Stomach (tissue), 19 donors: ENCODE measurements at places on chromosomes 11 and 22.
A peak's percentile ranks its signal among the peaks of the same experiment; 100 is the strongest.

DNA sequence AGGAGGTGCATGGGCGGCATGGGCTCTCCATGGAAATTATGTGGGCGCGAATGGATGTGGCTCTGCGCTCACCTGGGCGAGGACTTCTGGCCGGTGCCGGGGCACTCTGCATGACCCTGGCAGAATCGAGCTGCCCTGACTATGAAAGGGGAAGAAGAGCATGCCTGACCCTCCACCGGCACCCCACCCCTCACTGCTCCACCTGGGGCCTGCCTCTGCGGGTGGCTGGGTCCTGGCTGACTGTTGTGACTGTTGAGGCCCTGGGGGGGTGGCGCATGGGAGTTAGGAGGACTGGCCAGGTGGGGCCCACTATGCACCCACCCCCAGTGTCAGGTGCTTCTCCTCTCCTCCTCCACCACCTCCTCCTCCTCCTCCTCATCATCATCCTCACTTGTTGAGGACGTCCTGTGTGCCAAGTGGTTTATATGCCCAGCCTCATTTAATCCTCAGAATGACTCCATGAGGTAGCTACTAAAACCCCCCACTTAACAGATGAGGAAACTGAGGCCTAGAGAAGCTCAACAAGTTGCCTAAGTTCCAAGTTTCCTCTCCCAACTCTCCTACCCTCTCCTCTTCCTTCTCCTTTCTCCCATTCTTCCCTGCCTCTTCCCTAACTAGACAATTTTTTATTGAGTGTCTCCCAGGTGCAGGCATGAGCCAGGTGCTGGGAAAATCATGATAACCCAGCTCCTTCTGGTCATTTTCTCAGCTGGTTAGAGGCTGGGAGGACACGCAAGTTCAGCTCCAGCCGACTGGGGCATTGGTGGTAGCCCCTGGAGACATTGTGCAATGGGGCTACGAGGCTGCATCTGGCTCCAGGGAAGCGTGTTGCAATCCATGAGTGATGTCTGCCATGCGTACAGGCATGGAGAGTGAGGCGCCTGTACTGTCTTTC is 2.3 kb downstream of the MYEOV start:
- no peaks in the 10 kb centered on the region for H3K27me3 ChIP-seq
- no peaks in the 10 kb centered on the region for H3K36me3 ChIP-seq
- H3K27ac ChIP-seq, result peak overlapping the region; percentile 95

GRCh38 chr11:20156280-20156875 is 3.9 kb downstream of the DBX1 start:
- no peaks in the 10 kb centered on the region for H3K36me3 ChIP-seq
- peak overlapping the region; percentile 35 for H3K4me3 ChIP-seq
- DNase-seq, result peak; percentile 37
- no peak overlapping the region for H3K27ac ChIP-seq

GRCh38 chr11:19890308-19890707 is 177.7 kb downstream of the NAV2 start:
- H3K4me3 ChIP-seq, result no peak overlapping the region
- peak; percentile 36 for DNase-seq
- no peak overlapping the region for H3K27ac ChIP-seq
- H3K36me3 ChIP-seq, result peaks cover 16% of the 10 kb centered on the region
- H3K4me1 ChIP-seq, result peaks cover 8% of the 10 kb centered on the region

DNA sequence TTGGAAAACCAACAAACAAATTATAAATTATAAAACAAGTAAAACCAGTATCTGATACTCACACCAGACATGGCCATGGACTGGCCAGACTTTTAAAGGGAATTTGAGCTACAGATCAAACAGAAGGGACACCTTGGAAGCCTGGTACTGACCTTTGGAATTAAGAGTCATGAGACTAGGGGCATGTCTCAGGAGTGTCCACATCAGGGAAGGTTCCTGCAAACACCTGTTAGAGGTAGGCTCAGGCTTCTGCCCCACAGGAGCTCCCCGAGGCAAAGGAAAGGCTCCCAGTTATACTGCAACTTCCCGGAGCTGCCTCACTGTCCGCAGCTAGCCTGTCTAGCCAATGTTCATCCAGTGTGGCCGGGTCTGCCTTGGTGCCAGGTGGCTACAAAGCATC is 290.1 kb downstream of the BUD13 start:
- H3K4me3 ChIP-seq, result no peak overlapping the region
- no peaks in the 10 kb centered on the region for H3K27me3 ChIP-seq

GRCh38 chr22:40654522-40655167 is 18.1 kb upstream of the MRTFA start:
- H3K27ac ChIP-seq, result peak overlapping the region; percentile 97
- H3K36me3 ChIP-seq, result no peaks in the 10 kb centered on the region
- H3K4me1 ChIP-seq, result peaks cover 40% of the 10 kb centered on the region
- no peaks in the 10 kb centered on the region for H3K27me3 ChIP-seq

DNA sequence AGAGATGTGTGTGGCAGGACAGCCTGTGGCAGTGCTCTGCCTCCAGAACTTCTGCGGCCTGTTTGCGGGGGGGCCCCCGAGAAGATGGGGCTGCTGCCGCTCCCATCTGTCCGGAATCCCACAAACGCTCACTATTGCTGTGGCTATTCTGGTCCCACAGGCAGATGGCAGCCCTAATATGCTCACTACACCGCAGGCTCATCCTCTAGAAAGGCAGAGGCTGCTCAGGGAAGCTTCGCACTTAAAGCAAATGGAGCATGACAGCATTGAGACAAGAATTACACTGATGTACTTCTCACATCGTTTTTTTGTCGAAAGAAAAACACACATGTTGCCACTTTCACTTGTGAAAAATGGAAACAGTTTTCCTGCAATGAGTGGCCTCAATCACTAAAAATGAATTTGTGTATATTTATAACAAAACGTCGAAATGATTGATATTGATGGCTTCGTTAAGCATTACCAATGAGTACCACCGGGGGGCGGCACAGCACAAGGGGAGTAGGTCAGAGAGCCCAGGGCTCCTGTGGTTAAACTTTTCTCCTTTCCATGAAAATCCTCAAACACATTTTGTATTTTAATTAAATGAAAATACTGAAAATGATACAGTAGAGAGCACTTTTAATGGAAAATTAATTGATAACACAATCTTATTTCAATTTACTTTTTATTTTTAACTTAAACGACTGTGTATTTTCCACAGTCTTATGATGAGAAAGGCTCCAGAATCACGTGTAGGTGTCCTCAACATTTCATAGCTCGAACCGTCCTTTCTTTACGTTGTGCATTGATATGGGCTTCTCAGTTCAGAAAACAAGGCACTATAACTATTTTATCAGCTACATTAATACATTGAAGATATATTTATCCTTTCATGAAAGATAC is 69.1 kb downstream of the CTTN start:
- no peaks in the 10 kb centered on the region for H3K4me1 ChIP-seq
- H3K27me3 ChIP-seq, result peaks cover 3% of the 10 kb centered on the region
- DNase-seq, result peak; percentile 74
- no peak overlapping the region for H3K27ac ChIP-seq
- H3K4me3 ChIP-seq, result no peak overlapping the region

GRCh38 chr11:8382436-8383053 is 118.9 kb upstream of the LMO1 start:
- no peak overlapping the region for H3K4me3 ChIP-seq
- H3K27ac ChIP-seq, result no peak overlapping the region
- peak; percentile 19 for DNase-seq
- no peaks in the 10 kb centered on the region for H3K36me3 ChIP-seq

GRCh38 chr22:31637891-31638618 is 24.0 kb downstream of the PISD start:
- H3K4me3 ChIP-seq, result peak overlapping the region; percentile 25
- H3K27me3 ChIP-seq, result no peaks in the 10 kb centered on the region
- H3K4me1 ChIP-seq, result peaks cover 51% of the 10 kb centered on the region
- H3K27ac ChIP-seq, result peak overlapping the region; percentile 87
- H3K36me3 ChIP-seq, result peaks cover 11% of the 10 kb centered on the region

DNA sequence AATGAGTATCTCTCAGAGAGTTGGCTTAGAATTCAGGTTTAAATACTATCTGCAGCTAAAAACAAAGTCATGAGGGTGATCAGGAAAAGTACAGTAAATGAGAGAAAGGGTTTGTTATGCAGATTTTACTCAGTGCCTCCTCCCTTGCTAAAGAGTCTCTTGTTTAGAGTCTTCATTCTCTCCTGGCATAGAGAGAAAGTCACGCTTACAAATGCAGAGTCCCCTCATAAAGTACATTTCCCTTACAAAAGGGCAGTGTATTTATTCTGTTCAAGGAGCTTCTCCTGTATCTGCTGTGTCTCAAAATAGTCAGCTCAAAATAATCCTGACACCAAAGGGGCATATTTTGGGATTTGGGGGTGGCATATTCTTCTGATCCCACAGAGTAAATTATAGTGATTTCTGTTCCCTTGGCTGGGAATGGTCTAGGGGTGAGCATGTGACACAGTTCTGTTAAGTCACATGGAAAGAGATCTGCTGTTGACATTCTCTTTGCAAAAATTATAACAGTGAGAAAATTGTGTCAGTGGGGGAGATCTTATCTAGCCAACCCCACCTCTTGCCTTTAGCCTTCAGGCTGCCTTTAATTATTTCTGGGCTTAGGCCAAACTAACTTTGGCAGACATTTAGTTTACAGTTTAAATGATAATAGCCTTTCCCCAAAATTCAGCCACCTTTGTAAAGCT is 102.9 kb downstream of the MTNR1B start:
- H3K36me3 ChIP-seq, result no peaks in the 10 kb centered on the region
- DNase-seq, result no peak
- no peak overlapping the region for H3K4me3 ChIP-seq
- H3K4me1 ChIP-seq, result no peaks in the 10 kb centered on the region

DNA sequence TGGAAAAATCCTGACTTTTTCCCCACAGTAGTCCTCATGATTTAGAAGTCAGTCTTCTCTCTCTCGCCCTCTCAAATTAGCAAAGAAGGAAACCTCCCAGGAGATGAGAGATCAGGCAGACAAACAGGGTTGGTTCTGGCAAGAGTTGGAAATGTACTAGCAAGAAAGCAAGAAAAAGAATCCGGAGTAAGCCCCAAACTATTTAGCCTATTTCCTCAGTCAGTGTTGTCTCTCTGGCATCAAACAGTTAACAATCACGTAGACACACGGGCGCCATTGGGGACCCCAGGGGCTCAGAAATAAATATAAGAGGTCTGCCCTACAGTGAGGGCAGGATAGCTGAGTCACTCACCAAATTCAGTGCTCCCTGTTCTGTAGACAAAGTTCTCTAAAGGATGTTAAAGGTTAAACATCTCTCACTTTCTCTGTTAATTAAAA is 4.7 kb downstream of the C11orf52 start:
- DNase-seq, result no peak
- no peaks in the 10 kb centered on the region for H3K36me3 ChIP-seq

GRCh38 chr11:92347454-92347853 is 122.8 kb downstream of the FAT3 start:
- no peaks in the 10 kb centered on the region for H3K4me1 ChIP-seq
- H3K27me3 ChIP-seq, result no peaks in the 10 kb centered on the region
- H3K36me3 ChIP-seq, result no peaks in the 10 kb centered on the region

DNA sequence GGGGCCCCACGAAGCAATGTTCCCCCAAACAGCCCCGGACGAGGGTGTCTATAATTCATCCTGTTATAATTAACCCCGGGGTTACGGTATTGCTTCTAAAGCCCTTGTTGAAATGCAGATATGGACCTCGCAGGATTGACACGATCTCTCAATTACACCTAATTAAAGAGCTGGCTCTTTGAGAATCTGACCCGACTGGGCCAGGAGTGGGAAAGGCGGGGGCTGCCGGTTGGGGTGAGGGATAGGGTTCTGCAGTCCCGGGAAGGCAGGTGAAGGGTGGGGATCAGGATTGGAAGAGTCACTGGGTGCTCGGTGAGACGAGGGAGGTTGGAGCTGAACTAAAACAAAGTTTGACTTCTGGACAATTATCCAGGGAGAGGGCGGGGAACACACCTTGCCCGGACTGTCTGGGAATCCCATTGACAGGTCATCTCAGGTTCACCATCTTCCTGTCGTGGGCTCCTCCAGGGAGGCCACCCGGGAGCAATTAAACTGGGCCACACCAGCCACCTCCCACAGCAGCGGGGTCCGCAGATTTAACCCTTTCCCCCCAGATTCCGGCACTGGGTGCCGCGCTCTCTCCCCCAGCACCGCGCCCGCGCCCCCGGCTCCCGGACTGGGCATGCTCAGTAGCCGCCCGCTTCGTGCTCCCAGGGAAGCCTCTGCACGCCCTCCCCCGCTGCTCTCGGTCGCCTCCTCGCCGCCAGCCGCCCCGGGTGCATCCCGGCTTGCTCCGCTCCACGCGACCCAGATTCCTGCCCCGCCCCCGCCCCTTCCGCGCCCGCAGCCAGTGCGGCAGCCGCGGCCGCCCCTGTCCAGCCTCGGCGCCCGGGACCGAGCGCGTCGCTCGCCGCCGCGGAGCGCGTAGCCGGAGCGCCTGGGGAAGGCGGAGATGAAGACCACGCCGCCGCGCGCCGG is at the start of gene ELMOD1:
ELMOD1 (plus strand) TSS at position 688 of the 918 bp plus-strand sequence. CDS start 27,043 bp downstream, outside the sequence.
- H3K36me3 ChIP-seq, result no peaks in the 10 kb centered on the region
- peaks cover 57% of the 10 kb centered on the region for H3K27me3 ChIP-seq
- no peak for DNase-seq
- peaks cover 32% of the 10 kb centered on the region for H3K4me1 ChIP-seq

DNA sequence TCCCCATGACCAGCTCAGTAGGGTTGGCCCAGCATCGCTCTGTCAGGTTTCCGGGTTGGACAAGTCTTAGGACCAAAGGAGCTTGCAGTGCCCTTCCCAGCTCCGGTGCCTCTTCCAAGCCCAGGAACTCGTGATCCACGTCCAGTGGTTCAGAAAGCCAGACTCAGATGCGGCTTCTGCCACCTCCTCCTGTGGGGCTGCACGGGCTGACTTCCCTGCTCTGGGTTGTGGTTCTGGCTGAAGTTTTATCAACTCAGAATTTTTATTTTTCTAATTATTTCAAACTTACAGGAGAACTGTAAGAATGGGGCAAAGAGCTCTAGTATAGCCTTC is 85.0 kb downstream of the BCR start:
- H3K36me3 ChIP-seq, result peaks cover 77% of the 10 kb centered on the region
- H3K27me3 ChIP-seq, result no peaks in the 10 kb centered on the region
- peaks cover 16% of the 10 kb centered on the region for H3K4me1 ChIP-seq
- no peak for DNase-seq

DNA sequence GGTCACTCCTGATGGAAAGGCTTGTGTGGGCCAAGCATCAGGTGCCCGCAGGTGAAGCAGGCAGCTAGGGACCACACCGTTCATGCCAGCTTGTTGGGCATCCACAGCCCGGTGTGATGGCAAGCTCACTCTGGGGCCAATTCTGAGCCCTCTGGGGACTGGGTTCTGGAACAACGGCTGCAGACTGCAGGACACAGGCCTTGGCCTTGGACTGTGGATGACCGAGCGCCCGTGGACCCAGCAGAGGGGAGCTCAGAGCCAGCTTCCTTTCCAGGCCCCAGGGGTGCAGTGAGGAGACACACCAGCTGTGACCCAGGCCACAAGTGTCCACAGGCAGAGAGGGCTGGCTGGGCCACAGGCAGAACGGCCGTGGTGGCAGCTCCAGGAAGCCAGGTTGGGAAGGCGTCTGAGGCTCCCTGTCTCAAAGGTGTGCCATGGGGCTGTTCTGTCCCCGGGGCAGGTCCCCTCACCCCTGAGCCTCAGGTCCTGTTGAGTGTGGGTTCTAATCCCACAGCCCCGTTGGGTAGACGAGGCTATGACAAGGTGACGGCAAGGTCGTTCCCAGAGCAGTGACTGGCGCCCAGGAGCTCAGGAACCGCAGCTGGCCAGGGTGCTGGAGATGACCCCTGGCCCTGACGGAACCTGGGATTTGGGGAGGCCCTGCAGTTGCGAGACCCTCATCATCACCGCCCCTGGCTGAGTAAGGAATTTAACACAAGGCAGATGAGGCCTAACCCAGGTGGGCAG is 1079.4 kb downstream of the BRD1 start:
- no peaks in the 10 kb centered on the region for H3K27me3 ChIP-seq
- no peaks in the 10 kb centered on the region for H3K36me3 ChIP-seq
- no peak overlapping the region for H3K4me3 ChIP-seq
- DNase-seq, result no peak
- H3K27ac ChIP-seq, result no peak overlapping the region
